ENCODE measurements at places on chromosomes 4 and X.
A peak's percentile ranks its signal among the peaks of the same experiment; 100 is the strongest.

DNA sequence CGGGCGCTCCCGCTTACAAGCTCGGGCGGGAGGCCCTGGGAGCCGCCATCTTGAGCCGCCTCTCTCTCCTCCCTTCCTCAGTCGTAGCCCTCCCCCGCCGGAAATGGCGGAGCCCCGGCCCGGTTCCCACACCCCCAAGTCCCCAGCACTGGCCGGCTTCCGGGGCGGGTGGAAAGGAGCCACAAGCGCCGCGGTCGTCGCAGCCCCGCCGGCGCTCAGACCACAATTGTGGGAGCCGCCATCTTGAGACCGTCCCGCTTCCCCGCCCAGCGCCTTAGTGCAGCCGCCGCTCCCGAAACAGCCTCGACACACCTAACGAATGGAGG lies 531 bp downstream of the HCFC1 start:
- peak; percentile 86 for DNase-seq

- DNase-seq: no peak
These were observed 243.2 kb upstream of the NOCT start for GRCh38 chr4:138772366-138772765.

DNA sequence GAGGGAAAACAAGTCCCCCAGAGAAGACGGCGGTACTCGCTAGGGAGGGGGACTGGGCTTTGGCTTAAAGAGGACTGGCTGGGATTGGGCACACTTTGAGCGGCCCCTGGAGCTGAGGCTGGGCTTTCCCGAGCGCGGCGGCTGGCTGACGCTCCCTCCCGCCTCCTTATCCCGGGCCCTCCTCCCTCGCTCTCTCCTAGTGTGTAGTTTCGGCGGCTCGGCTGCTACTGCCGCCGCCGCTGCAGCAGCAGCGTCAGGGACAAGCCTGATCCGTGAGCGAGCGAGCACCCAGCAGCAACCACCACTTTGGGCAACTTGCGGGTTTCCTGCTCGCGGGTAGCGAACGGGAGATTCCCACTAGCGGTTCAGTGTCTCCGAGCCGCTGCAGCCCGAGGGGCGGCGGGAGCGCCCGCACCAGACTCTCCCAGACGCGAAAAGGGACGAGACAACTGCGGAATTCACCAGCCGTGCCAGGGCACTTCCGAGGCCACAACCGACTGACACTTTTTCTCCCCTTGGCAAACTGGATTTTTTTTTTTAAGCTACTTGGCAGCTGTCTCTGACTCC lies 632 bp upstream of the PCDH7 start:
- DNase-seq: no peak

- DNase-seq: no peak
These were observed 5.6 kb upstream of the PCGF3 start for GRCh38 chr4:699816-700580.

DNA sequence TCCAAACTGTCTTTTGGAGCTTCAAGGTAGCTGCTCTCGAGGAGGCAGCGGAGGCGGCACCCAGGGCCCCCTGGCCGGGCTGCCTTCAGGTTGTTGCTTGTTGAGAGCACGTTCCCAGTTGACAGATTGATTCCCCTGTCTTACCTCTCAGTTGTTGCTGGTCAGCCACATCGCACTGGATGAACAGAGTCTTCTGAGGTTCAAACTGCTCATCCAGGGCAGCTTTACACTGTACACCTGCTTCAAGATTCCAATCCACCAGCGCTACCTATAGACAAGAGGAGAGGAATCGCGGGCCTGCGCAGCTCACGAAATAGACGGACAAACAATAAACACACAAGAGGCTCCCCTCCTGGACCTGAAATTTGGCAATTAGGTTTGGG lies 497 bp downstream of the HPGD start:
- peak; percentile 36 for DNase-seq

DNA sequence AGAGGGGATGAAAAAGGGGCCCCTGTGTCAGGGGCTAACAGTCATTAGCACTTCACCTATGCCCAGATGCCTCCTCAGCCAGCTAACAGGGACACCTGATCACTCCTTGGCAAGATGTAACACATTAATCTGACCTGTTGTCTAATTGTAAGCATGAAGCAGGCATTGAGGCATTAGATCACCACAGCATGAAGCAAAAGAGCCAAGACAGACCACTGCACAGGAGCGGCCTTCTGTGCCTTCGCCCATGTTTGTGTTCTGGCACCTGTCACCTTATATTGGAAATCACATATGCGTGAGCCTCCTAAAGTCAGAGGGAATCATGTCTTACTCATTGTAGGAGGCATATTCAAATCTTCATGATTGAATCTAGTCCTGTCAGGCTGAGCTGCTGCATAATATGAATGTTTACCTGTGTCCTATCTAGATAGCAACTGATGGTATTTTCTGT lies 48.4 kb downstream of the PTTG2 start:
- DNase-seq: no peak

DNA sequence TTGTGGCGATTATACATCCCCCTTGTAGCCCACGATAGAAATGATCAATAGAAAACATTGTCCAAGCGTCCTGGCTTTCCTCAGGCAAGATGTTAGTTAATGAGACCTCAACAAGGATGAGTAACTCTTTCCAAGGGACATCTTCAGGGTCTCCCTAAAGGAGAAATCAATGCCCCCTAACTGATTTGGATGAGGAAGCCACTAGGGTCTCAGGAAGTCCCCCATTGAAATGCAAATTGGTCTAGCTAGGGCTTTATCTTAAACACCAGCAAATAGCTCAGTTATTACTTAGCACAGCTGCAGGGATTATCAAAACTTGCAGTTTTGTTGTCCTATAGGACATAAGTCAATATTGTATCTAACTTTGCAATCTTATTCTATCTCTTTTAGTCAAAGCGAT lies 721.5 kb downstream of the IL1RAPL1 start:
- DNase-seq: no peak

DNA sequence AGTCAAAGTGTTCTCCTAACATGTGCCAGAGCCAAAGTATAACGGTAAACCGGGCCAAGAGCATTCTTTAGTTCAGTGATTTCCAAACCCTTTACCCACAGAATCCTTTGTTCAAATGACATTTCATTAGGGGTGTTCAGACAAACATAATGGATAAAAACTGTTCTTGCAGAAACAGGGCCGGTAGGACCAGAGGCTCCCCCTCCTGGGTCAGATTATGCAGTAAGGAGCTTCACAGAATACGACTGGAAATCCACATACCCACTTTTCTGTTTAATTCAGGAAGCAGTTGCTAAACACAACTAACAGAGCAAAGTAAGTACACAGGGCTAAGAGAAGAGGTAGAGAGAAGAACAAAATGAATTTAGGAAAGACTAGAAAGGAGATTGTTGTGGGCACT lies 46.6 kb upstream of the TMEM184C start:
- DNase-seq: no peak

DNA sequence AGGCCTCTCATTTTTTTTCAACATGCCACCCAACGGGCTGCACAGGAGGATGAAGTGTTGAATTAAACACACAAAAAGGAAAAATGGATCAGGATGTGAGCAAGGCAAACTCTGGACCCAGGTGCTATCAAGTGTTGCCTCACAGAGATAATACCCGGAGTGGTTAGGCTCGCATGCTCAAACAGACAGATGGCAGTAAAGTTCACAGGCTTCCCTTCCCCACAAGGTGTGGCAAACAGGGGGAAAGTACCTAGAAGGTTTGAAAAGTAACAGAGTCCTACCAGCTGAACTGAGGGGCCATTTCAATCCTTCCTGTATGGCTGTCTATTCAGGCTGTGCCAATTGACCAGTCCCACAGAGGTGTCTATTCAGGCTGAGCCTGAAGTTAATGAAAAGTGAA lies 123.9 kb upstream of the GC start:
- no peak for DNase-seq
